ENCODE measurements at places on chromosomes 3 and 15.

GRCh38 chr3:116741467-116741866 lies 31.9 kb downstream of the TUSC7 start:
- no peak for DNase-seq

DNA sequence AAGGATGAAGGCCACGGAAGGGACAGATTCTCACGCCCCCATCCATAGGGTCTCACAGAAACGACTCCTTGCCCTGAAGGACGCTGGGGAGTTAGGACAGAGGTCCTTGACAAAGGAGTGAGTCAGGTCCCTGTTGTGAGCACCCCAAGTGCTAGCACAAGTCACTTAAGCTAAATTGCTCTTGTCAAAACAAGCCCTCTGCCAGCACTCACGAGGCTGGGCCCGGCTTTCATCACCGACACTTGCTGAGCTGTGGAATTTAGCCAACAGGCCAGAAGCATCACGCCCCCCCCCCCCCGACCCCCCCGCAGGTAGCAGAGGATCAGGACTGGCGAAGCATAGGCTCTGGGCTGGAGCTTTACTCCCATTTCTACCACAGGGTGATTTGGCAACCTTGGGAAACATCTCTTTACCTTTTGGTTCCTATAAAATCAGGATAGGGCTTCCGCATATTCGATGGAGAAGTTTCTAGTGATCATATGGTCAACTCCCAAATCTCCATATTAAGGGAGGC lies 75.4 kb downstream of the ADCY5 start:
- no peak for DNase-seq

GRCh38 chr3:135368316-135368715 lies 573.3 kb downstream of the EPHB1 start:
- DNase-seq = no peak

DNA sequence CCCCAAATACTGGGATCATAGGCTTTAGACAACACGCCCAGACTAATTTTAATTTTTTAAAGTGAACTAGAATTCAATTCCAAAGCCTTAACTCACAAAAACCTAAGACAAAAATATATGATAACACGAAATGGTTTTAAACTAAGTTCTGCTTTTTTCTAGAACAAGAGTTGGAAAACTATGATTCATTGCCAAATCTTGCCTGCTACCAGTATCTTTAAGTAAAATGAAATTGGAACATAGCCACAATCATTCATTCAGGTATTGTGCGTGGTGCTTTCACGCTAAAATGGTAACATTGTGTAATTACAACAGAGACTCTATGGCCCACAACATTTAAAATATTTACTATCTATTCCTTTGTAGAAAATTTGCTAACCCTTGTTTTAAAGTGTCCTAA lies 488.0 kb upstream of the ZNF385D start:
- DNase-seq = no peak

DNA sequence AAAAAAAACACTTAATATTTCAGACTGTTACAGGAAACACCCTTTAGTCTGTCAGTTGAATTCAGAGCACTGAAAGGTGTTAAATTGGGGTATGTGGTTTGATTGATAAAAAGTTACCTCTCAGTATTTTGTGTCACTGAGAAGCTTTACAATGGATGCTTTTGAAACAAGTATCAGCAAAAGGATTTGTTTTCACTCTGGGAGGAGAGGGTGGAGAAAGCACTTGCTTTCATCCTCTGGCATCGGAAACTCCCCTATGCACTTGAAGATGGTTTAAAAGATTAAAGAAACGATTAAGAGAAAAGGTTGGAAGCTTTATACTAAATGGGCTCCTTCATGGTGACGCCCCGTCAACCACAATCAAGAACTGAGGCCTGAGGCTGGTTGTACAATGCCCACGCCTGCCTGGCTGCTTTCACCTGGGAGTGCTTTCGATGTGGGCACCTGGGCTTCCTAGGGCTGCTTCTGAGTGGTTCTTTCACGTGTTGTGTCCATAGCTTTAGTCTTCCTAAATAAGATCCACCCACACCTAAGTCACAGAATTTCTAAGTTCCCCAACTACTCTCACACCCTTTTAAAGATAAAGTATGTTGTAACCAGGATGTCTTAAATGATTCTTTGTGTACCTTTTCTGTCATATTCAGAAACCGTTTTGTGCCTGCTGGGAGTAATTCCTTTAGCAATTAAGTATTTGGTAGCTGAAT lies 17.9 kb downstream of the TMEM43 start:
- no peak for DNase-seq

GRCh38 chr3:55180936-55181535 lies 253.2 kb upstream of the LRTM1 start:
- peak; percentile 19 for DNase-seq

DNA sequence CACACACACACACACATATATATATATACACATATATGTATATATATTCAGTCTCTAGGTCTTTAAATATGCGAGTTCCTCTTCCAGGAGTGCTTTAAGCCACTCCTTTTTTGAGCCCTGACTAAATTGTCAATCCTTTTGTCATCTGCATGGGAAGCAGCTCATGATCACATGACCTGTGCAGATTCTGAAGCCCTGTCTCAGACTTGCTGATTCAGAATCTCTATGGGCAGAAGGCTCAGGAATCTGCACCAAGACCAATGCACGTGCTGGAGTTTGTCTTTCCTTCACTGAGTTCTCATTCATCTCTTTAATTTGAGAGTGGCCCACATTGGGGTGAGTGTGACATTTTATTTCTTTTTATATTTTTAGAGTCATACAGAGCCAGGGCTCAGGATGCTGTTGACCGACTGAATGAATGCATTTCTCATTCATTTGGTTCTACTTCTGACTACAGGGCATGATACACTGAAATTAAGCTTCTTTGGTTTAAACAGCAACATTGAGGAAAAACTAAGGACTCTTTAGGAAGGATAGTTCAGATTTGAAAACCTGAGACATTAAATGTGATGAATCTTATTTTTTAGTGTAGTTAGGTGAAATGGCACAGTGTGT lies 307.5 kb downstream of the EDEM1 start:
- DNase-seq = no peak

DNA sequence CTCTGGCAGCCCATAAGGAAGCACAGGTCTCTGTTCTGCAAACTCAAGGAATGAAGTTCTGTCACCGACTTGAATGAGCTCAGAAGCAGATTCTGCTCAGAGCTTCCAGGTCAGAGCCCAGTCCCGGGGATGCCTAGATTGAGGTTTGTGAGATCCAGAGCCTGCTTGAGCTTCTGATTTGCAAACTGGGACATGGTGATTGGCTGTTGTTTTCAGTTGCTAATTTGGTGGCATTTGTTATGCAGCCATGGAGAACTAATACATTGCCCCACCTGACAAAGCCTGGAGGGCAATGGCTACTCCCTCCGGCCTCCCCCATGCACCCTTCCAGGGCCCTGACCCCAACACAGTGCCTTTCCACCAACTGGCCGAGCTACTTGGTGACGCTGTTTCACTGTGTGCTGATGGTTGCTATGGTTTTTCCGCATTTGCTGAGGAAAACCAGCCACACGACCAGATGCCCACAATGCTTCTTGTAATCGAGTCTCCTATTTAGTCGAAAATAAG lies 379.5 kb upstream of the ATP10A start:
- no peak for DNase-seq

DNA sequence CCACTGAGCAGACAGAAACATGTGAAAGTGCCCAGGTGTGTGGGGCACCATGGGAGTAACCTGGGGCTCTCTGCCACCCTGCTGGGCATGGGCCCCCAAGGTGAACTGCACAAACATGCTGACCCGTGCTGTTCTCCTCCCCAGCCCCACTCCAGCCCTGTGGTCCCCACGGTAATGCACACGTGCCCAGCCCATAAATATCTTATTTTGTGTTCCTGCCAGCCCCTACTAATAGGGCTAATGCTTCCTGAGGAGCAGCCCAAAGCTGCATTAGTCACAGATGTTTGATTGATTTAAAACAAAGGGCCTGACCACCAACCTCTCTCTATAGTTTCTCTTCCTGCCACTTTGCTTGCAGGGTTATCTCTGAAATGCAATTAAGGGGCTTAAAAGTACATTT lies 95.4 kb downstream of the ABHD5 start:
- no peak for DNase-seq

- no peak for DNase-seq
Observed at GRCh38 chr15:51191766-51192165, 97.1 kb upstream of the TNFAIP8L3 start.

DNA sequence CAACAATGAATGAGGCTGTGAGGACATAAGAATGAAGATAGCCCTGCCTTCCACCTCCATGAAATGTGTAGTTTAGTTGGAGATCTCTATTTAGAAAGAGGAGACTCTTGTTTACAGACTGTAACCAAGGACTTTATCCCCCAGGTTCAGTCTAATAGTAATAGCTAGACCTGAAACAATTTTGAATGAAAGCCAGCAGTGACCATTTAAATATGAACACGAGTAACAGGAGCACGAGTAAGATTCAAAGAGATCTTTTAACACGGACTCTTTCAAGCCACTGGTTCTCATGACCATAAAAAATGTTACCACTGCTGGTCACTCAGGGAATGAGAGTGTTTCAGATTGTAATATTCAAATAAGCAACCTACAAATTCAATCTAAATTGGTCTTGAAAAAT lies 123.1 kb downstream of the FMN1 start:
- DNase-seq = no peak

- no peak for DNase-seq
Observed at GRCh38 chr3:6717026-6717943, 143.6 kb upstream of the GRM7 start.

DNA sequence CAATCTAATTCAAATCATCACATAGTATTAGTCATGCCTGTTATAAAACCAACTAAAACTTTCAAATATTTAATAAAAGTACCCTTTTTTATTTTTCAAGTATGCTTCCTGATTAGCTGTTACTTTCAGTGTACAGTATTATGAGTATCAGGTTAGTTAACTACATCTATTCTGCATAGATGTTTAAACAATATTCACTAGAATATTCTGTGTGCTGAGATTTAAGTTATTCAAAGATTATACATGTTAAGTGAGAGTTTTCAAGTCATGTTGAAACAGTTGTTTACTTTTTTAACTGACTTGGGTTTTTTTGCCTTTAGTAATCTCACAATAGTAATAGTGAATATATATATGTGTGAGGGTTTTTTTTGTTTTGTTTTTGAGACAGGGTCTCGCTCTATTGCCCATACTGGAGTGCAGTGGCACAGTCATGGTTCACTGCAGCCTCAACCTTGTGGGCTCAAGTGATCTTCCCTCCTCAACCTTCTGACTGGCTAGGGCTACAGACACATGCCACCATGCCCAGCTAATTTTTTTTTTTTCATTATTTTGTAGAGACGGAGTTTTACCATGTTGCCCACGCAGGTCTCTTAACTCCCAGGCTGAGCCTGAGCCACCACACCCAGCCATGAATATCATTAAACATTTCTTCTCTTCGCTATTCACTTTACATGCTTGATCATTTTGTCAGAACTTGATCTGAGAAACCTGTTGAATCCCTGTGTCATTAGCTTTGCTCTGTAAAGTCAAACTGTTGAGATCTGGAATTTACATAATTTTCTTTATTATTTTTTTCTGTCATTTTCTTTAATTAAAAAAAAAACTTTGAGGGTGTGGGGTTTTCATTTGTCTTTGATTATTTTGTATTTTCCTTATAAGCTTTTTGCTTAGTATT lies 286.2 kb upstream of the UBE2E1 start:
- no peak for DNase-seq

- DNase-seq = no peak
Observed at GRCh38 chr3:186032321-186032720, 76.6 kb downstream of the ETV5 start.

DNA sequence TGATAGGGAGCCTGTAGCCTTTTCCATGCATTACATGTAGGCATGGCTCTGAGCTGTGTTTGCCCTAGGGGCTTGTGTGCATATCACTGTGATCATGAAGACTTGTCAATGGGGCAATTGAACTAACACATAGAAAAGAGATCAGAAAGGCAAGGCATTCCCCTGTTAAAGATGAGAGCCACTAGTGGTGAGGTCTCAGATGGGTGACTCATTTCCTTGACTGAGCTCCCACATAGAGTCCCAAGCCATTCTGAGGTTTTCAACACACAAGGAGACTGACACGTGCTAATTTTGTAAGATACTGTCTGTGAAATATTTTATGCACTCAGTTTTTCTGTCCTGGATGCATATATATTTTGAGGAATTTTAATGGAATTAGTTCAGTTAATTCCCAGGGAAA lies 53.8 kb downstream of the SAMMSON start:
- no peak for DNase-seq

DNA sequence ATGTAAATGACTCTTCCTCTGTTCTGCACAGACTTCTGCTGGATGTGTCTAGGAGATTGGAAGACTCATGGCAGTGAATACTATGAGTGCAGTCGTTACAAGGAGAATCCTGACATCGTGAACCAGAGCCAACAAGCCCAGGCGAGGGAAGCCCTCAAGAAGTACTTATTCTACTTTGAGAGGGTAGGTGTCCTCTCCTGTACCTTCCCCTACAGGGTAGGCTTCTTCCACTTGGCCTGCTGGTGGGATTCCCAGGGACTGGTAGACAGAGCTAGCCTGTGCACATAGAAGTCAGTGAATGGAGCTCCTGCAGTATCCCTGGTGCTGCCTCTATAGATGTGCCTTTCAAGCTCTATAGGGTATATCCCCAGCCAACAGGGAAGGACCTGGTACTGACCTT lies 10.6 kb upstream of the P4HTM start:
- no peak for DNase-seq

GRCh38 chr3:126268866-126269265 lies 88.3 kb downstream of the KLF15 start:
- DNase-seq = no peak

- no peak for DNase-seq
Observed at GRCh38 chr15:66219339-66219738, 34.2 kb downstream of the MEGF11 start.
